NCI-H460 (cell line): ENCODE measurements at places on chromosomes 11 and 22. TPM values are rescaled to one million over a fixed set of nuclear protein-coding genes. Genes with fewer than 3 reads are reported as not detected.

DNA sequence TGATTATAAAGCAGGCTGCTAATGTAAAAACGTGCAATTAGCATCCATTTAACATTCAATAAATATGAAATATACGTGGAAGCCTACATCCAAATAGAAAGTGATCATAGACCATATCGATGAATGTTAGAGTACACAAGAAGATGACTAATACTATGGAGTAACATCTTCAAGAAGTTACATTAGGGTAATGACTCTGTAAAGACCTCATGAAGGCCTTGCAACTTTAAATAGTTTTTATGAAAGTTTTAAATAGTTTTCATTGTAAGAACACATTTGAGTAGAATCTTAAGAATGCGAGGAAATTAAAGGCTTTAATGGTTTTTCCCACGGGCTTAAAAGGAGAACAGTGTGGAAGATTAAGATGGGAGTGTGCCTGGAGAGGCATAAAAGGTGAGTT lies 1.4 kb downstream of the TRIM34 start:
- no peak for DNase-seq

LRRC75B gene
- 4.3 and 5.5 TPM in 2 replicates for total RNA-seq

DNA sequence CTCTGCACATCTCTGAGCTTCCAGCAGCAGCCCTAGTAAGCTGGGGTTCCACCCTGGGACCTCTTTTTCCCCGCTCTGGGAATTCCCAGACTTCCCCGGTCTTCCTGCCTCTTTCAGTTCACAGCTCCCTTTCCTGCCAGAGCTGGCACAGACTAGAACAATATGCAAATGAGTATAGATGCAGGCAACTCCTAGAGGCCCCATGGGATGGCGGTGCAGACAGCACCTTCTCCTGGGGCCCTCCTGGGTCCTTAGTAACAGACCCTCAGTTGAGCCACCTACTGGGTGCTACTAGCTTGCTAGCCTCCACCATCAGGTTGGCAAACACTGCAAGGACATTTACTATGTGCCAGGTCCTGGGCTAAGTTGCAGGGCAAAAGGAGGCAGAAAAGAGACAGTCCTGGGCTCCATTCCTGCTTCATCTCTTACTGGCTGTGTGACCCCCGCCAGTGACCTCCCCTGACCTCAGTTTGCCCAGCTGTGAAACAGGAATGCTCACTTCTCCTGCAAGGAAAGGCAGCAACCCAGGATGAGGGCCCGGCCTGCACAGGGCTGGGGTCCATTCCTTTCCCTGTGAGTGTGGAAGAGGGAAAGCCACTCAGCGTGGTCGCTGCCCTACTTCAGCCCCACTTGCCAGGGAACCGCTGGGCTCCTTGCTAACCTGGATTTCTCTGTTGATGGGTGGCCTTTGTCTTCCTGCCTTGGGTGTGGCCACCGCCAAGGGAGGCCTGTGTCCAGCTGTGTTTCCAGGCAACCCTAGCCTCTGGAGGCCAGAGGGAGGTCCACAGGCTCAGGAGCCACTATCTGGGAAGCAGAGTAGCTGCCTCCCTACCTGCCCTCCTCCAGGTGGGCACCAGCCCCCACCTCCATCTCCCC lies 7.3 kb downstream of the RELT start:
- no peak for DNase-seq

GRCh38 chr22:43197271-43197941 lies 10.5 kb upstream of the TTLL12 start:
- DNase-seq: no peak

GRCh38 chr11:71373791-71374454 lies 74.3 kb downstream of the DHCR7 start:
- DNase-seq: no peak

EFCAB6 gene
- total RNA-seq: 0.40 and 0.61 TPM in 2 replicates

GRCh38 chr11:74400606-74401005 lies 2.4 kb upstream of the PGM2L1 start:
- no peak for DNase-seq

GRCh38 chr11:68406324-68407313 lies 53.9 kb upstream of the PPP6R3 start:
- no peak for DNase-seq

DNA sequence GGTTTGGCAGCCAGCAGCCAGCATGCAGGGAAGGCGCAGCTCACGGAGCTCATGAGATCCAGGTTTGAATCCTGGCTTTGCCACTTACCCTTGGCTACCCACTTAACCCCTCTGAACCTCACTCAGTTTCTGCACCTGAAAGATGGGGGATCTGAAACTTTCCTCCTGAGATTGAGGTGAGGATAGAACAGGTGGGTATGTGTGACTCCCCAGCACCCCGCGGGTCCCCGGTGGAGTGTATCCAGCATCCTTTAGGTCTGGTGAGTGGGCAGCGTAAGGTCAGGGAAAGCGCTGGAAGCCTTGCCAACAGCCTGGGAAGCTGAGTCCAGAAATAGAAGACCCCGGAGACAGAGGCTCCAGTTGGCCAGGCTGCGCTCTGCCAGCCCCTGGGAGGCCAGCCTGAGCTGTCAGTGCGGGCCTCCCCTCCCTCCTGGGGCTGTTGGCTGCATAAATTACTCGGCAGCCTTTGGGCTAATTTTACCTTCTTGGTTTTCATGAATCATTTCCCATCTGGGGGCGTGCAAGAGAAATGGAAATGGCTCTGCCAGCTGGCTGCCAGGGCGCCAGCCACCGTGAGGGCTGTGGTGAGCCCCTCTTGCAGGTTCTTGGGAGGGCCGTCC lies 17.6 kb downstream of the PRDM11 start:
- no peak for DNase-seq

GRCh38 chr11:60357771-60358170 lies 20.6 kb upstream of the MS4A7 start:
- no peak for DNase-seq

DNA sequence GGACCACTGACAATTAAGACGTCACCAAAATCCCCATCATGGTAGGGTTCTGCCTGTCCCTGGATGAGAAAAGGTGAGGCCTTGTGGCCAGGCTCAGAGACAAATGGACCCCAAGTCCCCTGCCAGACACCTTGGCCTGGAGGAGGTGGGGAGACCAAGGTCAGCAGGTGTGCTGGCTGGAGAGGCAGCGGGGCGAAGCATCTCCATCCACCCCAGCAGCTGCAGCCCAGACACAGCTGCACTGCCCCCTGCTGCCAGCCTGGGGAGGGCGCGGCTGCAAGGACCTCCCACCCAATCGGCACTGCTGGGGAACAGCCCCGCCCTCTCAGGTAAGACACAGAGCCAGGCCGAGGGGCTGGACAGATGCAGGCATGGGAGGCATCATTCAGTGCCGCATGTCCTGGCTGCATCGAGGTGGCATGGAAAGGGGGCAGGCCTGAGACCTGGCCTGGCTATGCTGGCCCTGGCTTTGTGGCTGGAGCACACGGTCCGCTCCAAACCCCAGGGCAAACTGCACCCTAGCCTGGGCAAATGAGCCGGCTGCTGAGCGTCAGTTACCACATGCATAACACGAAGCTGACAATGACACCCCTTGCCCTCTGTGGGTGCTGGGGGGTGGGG lies 12.2 kb upstream of the MFNG start:
- DNase-seq: no peak

DNA sequence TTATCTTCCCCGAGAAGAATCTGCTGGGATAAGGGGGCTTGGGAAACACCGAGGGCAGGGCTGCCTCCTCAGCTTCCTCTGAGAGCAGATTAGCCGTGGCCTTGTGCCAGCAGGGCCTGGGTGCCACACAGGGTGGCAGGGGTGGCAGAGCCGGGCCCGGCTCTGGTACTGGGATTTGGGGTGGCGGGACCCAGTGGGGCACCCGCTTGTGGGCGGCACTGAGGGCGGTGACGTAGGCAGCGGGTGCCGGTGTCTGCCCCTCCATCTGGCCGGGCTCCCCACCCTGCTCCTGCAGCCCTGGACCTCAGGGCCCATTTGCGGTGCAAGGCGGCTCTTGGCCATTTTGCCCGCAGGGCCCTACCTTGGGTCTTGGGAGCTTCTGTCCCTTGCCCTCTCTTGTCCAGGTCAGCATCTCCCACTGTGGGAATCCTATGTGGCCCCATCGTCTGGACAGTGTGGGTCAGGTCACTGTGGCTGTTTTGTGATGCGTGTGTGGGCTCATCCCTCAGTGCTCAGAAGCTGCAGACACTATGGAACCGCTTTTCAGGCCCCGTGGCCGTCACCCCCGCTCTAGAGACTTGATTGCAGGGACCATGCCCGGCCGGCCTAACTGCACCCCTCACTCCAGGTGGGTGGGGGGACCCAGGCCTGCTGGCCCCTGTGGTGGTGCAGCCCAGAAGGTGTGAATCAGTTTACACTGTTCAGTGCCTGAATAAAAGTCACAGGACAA lies 29.7 kb upstream of the KRTAP5-6 start:
- DNase-seq: no peak

DNA sequence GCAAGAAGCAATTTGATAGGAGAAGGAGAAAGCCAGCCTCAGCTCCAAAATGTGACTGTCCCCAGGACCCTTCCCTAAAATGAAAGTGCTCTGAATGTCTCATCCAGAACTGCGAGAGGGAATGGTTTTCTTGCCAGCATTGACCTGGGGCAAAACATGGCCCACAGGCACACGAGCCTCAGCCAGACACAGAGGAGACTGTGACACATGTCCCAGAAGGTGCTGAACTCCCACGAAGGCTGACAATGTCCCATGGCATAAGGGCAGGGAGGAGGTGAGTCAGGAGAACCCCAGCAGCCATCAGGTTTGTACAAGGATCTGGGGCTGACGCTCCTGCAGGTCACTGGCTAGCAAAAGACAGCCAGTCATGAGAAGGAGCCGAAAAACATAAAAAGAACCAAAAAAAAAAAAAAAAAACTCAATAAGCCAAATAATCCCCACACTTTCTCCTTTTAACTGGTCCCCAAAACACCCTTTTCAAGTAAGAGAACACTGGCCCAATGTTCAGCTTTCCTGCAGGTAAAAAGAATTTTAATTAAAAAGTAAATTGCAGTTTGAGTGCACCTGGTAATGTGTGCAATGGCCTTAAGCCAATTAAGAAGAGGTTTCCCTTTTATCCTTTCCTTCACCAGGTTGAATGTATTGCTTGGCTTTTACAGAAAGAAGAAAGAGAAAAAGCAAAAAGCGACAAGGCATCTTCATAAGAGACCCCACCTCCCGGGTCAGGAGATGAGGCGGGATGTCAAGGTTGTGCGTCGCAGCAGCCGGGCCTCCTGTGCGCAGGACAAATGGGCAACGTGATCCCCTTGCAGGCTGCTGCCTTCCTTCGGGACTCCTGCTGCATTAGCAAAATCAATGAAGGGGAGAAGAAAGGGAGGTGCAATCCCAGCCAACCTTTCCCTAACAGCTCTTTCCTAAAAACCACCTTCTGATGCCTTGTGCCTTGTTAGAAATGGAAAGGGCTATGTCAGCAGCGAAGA lies 43.6 kb downstream of the GALNT18 start:
- no peak for DNase-seq

DNA sequence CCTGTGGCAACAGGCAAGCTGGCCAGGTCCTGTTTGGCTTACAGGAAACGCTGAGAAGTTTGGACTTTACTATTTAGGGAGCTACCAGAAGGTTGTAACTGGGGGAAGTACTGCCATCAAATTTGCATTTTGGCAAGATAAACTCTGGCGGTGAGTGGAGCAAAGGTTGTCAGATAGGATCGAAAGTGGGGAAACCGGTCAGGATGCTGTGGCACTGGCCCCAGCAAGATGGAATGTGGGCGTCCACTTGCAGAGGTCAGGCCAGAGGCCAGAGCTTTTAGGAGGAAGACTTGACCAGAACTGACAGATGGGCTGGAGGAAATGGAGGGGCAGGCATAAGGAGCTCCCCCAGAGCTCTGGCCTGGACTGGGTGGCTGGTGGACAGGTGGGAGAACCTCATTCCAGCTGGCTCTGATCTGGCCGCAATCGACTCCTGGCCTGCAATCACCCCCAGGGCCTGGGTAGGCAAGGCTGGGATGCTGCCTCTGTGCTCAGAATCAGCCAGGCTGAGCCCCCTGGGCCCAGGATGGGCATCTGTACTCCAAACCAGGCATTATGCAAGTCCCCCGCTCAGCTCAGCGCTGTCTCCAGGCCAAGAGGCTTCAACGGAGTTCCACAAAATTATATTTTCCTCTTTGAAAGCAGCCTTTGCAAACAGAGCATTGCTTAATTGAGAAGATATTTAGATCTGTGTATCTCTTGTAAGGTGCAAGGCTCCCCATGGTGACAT lies 178.3 kb upstream of the NECTIN1 start:
- no peak for DNase-seq
